ENCODE measurements at places on chromosomes 2 and 18.

GRCh38 chr18:10414293-10414842, 40.1 kb upstream of the APCDD1 start:
- DNase-seq, result no peak

GRCh38 chr18:41643427-41643826, 311.6 kb upstream of the PIK3C3 start:
- DNase-seq, result no peak

DNA sequence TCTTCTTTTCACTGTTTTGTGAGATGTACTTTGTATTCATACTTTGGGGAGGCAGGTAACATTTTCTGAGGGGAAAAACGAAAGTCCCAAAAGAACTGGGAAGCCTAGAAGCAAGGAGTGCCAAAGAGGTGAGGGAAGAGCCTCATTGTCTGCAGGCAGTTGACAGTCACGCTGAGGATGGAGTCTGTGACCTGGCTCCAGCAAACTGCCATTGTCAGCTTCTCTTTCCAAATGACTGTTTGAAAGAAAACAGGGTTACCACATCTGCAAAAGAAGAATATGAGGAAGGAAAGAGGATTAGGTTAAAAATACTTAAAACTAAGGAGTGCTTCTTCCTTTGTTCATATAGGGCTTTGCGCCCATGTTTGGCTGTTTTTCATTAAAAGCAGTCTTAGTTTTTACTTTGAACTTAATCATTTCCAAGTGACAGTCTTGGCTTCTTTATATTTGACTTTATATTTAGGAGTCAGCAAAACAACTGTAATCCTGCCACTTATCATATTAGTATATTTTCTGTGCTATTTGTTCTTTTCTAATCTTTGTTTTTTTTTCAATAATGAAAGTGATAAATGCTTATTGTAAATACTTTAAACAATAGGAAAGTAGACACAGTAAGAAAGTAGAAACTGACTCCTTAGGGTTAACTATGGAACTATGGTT, 35.0 kb downstream of the CERS6 start:
- DNase-seq, result no peak

- no peak for DNase-seq
These were observed 301.8 kb upstream of the ID2 start for GRCh38 chr2:8380026-8380425.

DNA sequence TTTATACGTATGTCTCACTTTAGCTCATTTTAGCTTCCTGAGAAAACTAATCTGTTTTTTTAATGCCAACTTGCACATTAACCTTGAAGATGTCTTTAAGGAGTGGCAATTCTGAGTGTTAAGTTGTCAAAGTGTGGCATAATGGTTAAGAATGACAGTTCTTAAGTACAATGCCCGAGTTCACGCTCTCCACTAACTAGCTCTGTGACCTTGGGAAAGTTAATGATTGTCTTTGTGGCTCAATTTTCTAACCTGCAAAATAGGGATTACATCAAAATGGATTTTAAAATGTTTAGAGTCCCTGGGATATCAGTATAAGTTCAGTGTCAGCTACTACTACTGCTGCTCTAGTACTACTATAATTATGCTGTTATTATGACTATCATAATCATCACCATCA, 409.7 kb downstream of the SOCS6 start:
- no peak for DNase-seq

GRCh38 chr2:168241208-168241607, 6.2 kb downstream of the STK39 start:
- DNase-seq, result no peak

DNA sequence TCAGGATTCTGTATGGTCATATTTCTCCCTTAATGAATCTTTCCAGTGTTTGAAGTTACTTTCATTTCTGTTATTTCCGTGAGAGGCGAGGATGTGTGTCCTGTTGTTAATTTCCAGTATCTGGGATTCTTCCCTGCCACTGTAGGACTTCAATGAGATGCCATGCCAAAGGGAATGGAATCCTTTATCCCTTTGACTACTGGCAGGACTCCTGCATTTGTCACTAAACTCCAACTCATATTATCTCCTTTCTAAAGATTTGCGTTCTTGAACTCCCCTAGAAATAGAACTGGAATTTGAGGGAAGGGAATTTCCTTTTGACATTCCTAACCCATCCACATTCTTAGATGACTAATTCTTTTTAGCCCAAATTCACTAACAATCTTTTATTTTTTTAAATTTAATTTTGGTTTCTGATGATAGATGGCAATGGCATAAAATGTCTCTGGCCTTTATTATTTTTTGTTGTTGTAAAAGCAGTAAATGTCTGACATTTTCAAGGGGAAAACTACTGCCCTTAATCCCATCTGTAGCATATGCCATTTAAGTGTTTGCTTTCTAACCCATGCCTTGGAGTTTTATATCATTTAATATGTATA, 87.8 kb upstream of the EML6 start:
- DNase-seq, result peak; percentile 54

DNA sequence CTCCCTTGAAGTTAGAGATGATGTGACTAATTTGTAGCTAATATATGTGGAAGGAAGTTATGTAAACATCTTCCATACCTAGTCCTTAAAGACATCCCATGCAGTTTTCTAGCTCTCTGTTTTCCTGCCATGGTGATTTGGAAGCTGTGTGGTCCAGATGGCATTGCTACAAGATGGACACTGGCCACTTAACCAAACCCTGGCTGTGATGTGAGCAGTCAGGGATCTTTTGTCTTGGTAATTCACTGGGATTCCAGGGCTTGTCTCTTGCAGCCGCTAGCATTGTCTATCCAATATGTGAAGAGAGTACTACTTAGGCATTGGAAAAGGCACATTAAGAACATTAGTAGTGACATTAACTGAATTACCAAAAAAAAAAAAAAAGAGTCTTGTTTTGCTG, 139.9 kb upstream of the DOCK10 start:
- no peak for DNase-seq

DNA sequence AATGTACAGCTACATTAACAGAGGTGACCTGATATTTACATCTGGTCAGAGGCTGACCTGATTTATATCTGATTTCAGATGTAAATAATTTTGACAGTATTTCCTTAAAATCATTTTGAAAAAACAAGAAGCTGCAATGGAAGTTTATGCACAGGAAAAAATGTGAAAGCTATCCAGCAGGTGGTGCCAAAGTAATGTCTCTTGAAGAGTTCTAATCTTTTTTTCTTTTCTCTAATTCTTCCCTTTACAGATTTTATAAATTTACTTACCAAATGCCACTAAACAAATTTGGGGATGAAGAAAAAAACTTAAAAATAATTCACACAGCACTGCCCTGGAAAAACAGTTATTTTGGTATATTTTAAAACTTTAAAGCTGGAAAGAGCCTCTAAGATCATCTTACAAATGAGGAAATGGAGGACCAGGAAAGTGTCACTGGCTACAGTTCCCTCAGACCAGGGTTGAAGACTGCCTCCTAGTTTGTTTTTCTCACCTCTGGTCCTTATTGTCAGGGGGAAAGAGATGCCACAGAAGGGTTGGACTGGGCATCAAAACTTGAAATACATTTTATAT, 16.4 kb upstream of the FBLN7 start:
- DNase-seq, result no peak

DNA sequence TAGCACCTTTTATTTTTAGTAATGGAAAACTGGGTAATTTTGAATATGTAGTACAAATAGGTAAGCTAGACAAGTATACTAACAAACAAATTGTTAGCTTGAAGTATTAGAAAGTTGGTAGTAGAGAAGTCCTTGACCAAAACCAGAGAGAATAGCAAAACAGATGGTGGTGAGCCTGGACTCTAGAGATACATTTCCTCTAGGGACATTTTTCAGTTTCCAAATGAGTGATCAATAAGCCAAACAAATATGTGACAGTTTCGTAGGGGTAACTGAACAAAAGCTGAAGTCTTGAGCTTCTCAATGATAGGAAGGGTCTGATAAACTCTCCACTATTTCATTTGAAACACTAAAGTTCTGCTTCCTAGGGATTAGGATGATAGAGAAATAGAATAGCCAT, 692.0 kb upstream of the FAM98A start:
- no peak for DNase-seq

GRCh38 chr18:12637901-12638643, 19.8 kb downstream of the SPIRE1 start:
- no peak for DNase-seq

Measured in hepatic stellate cell (primary cell).